ENCODE measurements at places on chromosomes 5 and 9.

GRCh38 chr9:79672891-79673290 lies 101.1 kb downstream of the TLE4 start:
- no peak for DNase-seq

- no peak for DNase-seq
These were observed 2.2 kb downstream of the DOCK8 start for GRCh38 chr9:216866-217265.

- no peak for DNase-seq
These were observed 430.3 kb downstream of the ARHGEF28 start for GRCh38 chr5:74056107-74056788.

DNA sequence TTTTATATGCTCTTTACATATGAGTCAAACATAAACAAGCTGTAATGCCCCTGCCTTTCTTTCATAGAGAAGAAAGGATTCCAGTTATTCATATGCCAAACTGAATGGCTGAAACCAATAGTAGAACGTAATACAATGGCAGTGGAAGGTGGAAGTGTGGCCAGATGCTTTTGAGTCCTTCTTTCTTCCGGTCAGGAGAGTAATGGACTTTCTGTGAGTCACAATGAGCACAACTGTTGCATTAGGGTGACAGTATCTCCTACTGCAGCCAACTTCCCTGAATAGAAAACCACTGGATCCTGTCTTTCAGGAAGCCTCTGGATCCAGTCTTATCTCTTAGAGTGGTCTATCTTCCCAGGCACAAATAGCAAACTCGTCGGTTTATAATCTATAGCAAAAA lies 855.2 kb downstream of the MAT2B start:
- DNase-seq: no peak

DNA sequence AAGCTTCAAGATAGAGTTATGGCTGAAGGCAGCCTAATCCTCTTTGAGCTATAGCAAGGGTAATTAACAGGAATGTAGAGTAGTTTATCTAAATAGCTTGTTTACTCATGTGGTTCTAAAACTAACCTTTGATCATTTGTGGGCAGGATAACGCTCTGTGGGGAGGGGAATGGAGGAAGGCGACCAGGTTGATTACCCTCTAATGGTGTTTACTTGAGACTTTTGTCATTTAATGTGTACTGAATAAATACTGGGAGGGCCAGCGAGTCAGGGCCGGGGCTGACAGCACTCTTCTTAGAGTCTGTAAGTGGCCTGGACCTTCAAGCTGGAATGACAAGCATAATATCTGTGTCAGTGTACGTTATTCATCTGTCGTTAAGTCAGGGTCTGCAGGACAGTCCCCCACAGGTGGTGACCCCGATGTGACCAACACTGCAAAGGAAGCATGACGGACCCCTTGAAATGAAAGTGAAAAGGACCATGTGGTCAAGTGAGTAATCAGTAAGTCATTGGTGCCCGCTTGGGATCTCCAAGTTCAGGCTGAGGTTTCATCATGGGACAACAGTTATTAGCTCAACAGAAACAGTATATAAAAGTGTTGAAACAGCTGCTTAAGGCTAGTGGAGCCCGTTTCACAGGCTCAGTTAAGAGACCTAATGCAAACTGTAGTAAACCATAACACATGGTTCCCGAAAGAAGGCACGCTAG lies 162.6 kb downstream of the CPLANE1 start:
- no peak for DNase-seq

DNA sequence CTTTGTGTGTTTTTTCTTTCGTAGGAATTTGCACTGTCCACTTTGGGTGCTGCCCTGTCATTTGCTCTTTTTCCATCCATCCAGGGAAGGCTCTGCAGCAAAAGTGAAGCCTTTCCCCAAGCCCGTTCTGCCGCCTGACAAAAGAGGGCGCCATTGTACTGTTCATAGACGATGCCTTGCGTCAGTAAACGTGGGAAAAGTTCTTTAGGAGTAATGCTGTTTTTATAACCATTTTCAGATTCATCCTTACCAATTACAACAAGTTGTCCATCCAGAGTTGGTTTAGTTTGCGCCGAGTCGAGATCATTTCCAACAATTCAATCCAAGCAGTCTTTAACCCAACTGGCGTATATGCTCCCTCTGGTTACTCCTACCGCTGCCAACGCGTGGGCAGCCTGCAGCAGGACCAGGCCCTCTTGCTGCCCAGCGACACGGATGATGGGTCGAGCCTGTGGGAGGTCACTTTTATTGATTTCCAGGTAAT lies 34.3 kb upstream of the RPS23 start:
- peak; percentile 67 for DNase-seq

DNA sequence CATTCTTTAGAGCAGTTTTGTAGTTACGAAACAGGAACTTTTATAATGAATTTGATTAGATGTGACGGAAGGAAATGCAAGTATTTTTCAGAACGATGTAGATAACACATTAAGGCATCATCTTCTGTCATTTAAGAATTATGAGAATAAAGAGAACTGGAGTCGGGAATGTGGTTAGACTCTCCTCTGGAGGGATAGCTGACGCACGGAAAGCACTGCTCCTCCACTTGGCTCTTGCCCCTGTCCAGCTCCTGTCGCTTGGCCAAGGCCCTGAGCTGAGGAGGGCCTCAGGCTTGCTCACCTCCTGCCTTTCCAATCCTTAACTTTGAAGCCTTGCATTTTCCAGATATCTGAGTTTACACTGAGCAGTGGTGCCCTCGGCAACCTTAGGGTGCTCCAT lies 60.5 kb downstream of the MAP1B start:
- DNase-seq: no peak

GRCh38 chr5:123873846-123874245 lies 361.9 kb downstream of the CSNK1G3 start:
- no peak for DNase-seq

DNA sequence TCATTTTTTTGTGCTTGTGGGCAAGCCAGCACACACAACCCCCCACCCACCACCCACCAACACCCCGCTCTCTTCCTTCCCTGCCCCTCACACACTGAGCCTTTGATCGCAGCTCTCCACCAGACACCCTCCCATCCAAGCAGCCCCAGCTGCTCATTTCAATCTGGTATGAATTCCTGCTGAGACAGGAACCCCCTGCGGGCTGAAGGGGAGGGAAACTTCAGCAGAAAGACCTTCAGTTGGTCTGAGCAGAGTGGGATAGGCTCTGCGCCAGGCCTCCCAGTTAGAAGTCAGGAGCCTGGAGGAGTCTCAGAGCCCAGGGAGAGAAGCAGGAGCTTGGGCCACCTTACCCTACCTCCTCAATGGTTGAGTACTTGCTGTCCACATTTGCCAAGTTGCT lies 7.2 kb downstream of the PCDHGC5 start:
- no peak for DNase-seq

DNA sequence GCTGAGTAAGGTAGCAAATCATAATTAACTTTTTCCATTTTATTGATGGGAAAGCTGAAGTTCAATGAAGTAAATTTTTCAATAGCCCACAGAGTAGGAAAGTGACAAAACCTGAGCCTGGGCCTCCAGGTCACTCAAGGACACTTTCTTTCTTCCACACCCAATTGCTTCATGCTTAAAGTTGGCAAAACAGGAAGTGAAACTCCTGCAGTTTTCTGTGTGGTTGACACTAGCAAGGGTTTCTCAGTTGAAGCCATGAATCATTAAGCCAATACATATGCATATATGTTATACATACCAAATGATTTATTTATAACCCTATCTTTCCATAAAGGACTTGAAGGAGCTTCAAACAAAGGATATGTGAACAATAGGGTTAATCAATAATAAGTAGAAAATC lies 13.9 kb downstream of the TLR4 start:
- DNase-seq: no peak

GRCh38 chr9:133742849-133743444 lies 4.8 kb upstream of the SARDH start:
- DNase-seq: peak; percentile 91

DNA sequence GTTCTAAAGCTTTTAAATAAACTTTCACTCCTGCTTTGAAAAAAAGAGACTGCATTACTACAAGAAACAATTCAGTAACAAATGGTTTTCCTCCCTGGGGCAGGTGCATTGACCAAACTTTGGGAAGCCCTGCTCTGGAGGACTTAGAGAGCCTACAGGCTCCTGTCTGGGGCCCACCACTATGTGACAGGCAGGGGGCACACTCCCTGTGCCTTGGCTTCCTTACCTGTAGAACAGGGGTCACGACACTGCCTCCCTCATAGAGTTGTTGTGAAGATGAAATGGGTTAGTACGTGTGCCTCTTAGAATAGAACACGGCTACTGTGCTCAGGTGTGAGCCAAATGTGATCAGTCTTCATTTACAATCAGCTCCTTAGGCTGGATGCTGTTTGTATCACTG lies 130.1 kb downstream of the GPBP1 start:
- DNase-seq: no peak

- no peak for DNase-seq
These were observed 142.1 kb upstream of the ADAMTSL1 start for GRCh38 chr9:18331808-18332209.

DNA sequence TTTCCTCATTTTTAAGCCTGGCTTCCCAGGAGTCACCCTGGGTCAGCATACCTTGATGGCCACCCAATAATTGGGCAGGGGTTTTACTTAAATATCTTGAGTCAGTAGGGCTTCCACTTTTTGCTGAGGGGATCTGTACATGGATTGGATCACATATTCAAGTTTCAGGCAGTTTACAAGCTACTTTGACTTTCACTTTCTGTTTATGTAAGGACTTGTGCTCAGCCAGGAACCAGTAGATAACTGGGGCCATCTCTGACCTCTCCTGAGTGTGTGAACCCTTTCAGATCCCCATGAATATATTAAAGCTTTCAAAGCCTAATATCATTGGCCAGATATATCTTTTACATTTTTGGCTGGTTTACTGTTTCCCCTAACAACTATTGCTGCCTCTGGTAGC lies 45.1 kb downstream of the SLCO6A1 start:
- no peak for DNase-seq

DNA sequence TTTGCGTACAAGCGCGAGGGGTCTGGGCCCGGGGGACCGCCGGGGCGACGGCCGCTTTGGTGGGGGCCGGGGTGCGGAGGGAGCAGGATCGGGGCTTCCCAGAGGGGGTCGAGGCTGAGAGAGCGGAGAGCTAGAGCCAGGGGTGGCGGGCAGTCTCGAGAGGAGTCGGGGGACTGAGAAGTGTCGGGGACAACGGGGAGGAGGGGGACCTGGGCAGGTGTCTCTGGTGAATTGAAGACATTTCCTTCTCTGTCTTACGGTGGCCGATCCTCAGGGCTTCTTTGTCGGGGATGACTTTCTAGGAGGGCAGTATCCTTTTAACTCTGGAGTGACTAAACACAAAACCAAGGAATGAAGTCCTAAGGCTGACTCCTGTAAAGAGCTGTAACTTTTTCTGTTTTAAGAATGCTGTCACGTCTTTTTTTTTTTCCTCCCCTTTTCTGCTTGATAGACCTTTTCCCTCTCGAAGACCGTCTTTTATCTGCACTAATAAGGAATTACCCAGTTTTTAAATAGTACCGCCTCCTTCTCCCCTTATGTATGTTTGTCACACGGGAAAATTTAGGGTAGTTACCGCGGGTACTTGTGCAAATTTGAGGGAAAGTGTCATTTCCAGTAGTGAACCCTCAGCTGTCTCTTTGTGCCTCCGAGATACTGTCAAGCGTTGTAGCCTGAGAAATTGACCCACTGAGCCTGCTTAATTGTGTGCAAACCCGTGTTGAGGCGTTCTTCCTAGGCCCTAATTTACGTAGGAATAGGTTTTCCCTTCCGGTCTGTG lies 822 bp downstream of the DENND4C start:
- DNase-seq: peak; percentile 37

- DNase-seq: no peak
These were observed 64.3 kb downstream of the CDH18 start for GRCh38 chr5:19923742-19924141.

DNA sequence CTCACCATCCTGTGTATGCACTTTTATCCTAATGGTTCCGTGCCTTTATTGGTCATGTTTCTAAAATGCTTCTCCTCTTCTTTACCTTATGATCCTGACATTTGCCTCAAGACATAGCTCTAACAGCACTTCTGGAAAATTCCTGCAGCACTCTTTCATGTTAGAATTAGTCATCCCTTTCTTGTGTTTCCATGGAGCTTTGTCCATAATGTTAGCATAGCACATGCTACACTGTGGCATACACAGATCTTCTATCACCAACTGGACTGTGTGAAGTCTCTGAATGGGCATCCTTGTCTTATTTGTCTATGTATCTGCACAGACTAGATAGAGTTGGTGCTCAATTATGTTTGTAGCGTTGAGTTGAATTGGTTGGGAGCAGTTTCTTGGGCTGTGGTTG lies 2.0 kb downstream of the SCGB3A2 start:
- no peak for DNase-seq

GRCh38 chr5:41856644-41857491 lies 13.4 kb downstream of the OXCT1 start:
- peak; percentile 59 for DNase-seq

DNA sequence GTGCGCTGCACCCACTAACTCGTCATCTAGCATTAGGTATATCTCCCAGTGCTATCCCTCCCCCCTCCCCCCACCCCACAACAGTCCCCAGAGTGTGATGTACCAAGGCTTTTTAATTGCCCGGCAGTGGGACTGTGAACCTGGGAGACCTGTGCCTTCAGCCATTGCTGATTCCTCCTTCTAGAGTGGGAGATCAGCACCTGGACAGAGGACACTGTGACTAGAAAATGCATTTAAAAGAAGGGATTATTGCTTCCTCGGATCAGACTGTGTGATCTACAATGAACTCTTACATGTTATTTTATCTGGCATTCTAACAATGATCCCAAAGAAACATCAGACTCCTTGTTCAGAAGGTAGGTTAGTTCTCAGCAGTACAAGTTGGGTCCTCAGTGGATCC lies 25.9 kb downstream of the CTSL start:
- DNase-seq: no peak

DNA sequence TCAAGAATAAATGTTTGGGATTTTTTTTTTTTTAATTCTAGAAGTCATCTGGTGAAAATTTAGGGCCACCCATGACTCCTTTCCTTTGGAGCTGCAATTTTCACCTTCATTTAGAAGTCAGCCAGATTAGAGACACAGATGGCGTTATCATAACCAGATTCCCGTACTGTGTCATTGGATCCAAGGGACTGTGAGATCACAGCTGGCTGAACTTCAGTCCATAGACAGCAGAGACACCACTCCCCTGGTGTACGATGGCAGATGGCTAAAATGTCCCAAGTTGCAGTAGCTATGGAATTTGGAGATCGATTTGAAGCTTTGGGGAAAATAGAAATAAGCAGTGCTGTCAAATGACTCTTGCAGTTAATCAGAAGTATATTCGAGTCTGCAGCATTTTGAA lies 216.3 kb downstream of the RFK start:
- no peak for DNase-seq

GRCh38 chr9:70746760-70747159 lies 332.3 kb upstream of the KLF9 start:
- DNase-seq: no peak

- no peak for DNase-seq
These were observed 260.2 kb upstream of the NR4A3 start for GRCh38 chr9:99561509-99561917.

- DNase-seq: no peak
These were observed 571.9 kb downstream of the PDE4D start for GRCh38 chr5:59321642-59322041.

- no peak for DNase-seq
These were observed 8.1 kb downstream of the MTMR12 start for GRCh38 chr5:32304622-32305021.

GRCh38 chr5:56054666-56055065 lies 59.9 kb upstream of the IL6ST start:
- DNase-seq: no peak

GRCh38 chr9:124693403-124693802 lies 77.7 kb downstream of the NR6A1 start:
- no peak for DNase-seq
